AML-193 (cell line): ENCODE measurements at places on chromosomes 13 and 19.

- DNase-seq, result no peak
Observed at GRCh38 chr19:55669418-55670279, 5.4 kb upstream of the EPN1 start.

DNA sequence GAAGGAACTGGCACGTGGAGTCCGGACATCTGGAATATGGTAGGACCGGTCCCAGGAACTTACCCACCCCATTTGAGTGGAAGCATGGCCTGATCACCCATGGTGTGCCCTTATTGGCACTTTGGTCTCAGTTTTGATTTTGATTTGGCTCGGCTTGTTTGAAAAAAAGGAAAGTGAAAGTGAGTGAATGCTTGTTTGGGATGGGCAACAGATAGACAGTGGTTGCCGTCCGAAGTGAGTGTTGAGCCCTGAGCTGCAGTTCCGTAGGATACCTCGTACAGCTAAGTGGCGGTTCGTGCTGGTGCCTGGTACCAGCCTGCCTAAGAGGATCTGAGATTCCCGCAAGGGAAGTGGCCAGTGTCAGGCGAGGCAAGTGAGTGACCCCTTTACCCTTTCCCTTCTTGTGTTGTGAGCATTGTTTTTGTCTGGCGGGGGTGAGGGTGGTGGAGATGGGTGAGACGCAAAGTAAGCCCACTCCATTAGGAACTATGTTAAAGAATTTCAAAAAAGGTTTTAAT lies 605.8 kb downstream of the UQCRFS1 start:
- no peak for DNase-seq

DNA sequence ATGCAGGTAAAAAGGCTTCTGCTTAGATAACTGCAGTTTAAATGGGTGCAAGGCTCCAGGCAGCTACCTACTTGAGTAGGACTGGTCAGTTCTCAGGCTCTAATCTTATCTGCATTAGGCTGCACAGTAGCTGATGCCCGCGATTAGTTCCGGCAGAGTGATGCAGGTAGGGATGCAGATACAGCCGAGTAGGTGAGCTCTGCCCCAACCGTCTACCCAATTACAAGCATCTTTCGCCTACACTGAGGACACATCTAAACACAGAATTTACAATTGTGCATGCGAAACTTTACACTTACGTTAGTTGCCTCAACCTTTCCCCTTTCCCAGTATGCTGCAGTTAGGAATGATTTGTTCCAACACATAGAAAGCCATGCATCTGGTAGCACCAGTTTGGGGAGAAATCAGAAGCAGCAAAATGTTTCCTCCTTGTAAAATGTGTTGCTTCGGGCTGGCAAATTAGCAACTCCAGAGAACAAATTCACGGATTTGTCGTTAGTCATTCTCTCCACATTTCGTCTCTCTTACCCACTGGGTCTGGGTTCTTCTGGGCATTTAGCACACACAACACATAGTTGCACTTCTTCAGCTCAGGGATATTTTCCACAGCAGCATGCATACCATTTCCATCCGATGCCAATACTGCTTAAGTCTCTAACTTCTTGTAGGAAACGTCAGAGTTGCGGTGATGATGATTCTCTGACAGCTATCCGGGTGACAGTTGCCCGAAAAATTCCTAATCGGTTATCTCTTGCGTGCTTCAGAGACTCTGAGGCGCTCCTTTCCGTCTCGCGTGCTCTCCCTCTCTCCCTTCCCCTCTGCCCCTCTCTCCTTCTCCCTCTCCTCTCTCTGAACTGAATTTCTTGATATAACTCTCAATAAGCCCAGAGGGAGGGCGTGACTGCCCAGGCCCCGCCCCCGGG lies at the start of gene PCDH9:
Gene PCDH9 (minus strand): TSS at position 856 of the 923 bp plus-strand sequence. CDS start 1,896 bp downstream, outside the sequence.
- no peak for DNase-seq

DNA sequence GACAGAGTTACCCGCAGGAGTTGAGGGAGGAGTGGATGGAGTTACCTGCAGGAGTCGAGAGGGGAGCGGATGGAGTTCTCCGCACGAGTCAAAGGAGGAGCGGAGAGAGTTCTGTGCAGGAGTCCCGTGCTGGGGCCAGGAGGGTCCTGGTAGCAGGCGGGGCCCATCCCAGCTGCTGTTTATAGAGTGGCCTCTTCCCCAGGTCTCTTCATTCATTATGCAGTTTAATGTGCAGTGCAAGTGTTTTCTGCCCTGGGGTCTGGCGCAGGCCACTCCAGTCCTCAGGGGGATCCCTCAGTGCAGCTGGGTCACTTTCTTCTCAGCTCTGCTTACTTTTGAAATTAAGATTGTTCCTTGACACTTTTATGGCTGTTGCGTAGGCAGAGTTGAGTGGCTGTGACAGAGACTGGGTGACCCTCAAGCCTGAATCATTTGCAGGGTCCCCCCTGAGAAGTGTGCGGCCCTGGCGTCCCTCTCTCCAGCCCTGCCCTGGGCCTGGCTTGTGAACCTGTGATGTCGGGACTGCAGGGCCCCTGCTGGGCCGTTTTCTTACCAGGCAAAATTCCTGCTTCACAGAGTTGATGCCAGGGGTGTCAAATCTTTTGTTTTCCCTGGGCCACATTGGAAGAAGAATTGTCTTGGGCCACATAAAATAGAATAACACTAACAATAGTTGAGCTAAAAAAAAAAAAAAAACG lies 17.9 kb downstream of the TFDP1 start:
- no peak for DNase-seq

DNA sequence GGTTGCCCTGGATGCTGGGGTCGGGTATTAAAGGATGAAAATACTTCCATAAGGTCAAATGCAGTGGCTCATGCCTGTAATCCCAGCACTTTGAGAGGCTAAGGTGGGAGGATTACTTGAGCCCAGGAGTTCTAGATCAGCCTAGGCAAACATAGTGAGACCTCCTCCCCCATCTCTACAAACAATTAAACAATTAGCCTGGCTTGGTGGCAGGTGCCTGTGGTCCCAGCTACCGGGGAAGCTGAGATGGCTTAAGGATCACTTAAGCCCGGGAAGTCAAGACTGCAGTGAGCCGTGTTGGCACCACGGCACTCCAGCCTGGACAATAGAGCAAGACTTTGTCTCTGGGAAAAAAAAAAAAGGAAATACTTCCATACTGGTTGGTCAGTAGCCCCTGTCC lies 1.5 kb downstream of the KLK11 start:
- DNase-seq, result no peak

GRCh38 chr13:43129511-43130110 lies 106.2 kb downstream of the DNAJC15 start:
- DNase-seq, result no peak

DNA sequence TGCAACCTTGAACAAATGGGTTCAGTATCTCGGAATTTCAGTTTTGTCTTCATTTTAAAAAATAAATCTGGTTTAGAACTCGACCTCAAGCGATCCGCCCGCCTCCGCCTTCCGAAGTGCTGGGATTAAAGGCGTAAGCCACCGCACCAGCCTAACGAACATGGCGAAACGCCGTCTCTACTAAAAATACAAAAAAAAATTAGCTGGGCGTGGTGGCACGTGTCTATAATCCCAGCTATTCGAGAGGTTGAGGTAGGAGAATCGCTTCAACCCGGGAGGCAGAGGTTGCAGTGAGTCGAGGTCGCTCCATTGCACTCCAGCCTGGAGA lies 571 bp downstream of the ZNF302 start:
- DNase-seq, result no peak

- DNase-seq, result no peak
Observed at GRCh38 chr13:113507505-113508345, 17.2 kb upstream of the DCUN1D2 start.

DNA sequence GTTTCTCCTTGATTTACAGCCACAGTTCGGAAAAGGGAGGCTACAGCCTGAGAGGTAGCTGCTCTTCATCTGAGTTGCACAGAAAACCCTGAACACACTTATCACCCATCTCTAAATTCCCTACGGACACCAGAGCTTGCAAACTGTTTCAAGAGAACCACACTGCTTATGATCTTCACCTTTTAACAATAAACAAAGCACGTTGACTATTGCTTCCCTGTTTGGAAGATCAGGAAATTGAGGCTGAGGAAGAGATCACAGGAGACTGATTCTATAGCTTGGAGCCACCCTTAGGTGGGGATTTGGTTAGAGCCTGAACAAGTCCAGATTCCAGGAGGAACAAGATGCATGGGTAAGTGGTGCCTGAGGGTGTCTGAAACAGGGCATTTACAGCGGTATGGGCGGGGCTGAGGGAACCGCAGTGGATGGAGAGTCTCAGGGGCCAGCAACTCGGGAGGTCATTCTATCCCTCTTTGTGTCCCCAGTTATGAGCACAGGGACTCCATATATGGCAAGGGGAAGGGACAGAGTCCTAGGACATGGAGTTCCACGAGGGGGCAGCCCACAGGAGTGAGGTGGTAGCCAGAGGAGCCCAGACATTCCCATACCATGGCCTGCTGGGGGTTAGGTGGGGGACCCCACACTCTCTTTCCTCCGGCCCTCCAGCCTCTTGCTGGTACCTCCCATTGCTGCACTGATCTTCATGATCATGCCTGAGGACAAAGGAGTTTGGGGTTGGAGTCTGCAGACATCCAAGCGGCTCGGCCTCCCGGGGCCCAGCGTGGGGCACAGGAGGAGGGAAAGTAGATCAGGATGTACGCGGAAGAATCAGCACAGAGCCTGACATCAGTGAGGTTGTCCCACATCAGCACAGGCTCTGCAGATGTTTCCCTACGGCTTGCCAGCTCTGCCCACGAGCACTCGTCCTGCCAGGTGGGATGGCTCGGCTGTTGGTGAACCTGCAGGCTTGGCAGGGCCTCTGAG lies 162.3 kb upstream of the ZNF536 start:
- DNase-seq, result no peak

- no peak for DNase-seq
Observed at GRCh38 chr19:43639519-43640423, at the start of gene CADM4. CADM4 (minus strand) TSS chr19:43639850; CDS start chr19:43639790, 60 bp downstream.

DNA sequence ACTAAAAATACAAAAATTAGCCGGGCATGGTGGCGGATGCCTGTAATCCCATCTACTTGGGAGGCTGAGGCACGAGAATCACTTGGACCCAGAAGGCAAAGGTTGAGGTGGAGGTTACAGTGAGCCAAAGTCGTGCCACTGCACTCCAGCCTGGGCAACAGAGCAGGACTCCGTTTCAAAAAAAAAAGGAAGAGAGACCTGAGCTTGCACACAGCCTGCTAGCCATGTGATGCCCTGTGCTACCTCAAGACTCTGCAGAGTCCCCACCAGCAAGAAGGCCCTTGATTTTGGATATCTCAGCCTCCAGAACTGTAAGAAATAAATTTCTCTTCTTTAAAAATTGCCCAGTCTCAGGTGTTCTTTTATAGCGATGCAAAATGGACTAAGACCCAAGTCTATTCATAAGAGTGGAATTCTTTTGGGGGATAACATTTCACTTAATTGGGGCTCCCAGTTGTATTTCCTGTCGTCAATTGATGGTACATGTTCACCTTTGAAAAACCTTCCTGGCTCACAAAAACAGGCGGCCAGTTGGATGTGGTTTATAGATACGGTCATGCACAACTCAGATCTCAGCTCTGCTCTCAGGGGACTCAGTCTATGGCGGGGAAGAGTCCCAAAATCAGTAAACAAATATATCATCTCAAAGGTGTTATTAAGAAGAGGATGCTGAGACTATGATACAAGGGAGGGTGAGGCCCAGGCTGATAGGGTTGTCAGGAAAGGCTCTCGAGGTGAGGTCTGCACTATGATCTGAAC lies 2.4 kb upstream of the CHERP start:
- DNase-seq, result no peak

GRCh38 chr13:73960474-73960873 lies 173.7 kb downstream of the KLF12 start:
- no peak for DNase-seq

GRCh38 chr19:41225238-41226052 lies 6.4 kb downstream of the AXL start:
- no peak for DNase-seq

- DNase-seq, result no peak
Observed at GRCh38 chr19:1491114-1491848, at the start of gene REEP6. REEP6 (plus strand) TSS chr19:1491181; CDS start chr19:1491270, 89 bp downstream.

DNA sequence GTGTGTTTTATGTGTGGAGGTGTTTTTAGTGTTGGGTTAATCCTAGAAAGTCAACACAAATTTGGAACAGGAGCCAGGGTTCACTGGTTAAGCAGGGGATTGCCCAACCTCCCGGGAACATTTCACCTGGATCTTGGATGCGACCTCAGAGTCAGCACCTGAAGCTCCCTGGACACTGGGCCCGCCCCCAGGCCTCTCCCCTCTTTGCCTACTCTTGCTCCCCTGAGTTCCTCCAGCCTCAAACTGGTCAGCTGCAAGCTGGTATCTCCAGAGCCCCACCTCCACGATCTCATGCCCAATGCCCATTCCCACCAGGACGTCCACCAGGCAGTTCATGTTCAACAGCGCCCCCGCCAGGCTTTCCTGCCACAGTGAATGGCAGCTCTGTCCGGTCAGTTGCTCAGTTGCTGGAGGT lies 9.7 kb downstream of the HSD17B14 start:
- DNase-seq, result no peak

DNA sequence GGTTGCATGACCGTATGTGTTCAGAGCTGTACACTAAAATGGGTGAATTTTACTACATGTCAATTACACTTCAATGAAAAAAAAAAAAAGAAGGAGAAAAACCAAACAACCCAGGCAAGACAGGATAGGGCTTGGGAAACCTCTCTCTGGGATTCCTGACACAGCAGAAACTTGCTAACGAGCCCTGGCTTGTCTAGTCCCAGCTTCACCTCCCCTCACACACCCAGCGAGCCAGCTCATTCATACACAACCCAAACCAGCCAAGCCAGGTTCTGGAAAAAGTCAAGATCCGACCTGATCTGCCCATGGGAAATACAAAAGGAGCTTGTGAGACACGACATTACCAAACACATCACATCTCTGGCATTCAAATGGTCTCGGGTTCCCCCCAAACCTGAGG lies 3.7 kb upstream of the TECR start:
- no peak for DNase-seq

- no peak for DNase-seq
Observed at GRCh38 chr19:42224940-42225717, 5.0 kb downstream of the ZNF526 start.

DNA sequence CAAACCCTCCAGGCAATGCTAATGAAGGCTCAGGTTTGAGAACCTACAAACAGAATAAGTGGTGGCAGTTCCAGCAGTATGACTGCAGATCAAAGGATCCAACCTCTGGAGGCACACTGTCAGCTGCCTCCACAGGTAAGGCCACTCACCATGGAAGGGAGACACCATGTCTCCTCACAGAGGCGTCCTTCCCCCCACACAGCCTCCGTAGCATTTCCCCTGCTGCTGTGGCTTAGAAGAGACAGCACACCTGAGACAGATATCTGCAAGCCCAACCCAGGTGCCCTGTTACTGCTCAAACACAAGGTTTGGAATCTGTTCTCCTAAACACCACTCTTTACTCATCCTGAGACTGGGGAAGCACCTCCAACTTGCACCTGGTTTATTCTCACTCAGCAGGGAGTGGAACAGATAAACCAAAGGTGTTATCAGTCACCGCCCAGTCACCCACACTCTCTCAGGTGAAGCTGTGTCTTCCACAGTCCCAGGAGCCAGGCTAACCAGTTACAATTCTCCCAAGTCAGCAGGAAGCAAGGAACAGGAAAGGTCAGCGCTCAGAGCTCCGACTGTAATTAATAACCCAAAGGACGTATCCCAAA lies 311.2 kb downstream of the FOXO1 start:
- no peak for DNase-seq
